Neural crest cell (in vitro differentiated cells): ENCODE measurements at places on chromosomes 6 and 20. TPM values are rescaled to one million over a fixed set of nuclear protein-coding genes. Genes with fewer than 3 reads are reported as not detected.

The TGM3 gene
- total RNA-seq = 0.23 and 0.43 TPM in 2 replicates

DNA sequence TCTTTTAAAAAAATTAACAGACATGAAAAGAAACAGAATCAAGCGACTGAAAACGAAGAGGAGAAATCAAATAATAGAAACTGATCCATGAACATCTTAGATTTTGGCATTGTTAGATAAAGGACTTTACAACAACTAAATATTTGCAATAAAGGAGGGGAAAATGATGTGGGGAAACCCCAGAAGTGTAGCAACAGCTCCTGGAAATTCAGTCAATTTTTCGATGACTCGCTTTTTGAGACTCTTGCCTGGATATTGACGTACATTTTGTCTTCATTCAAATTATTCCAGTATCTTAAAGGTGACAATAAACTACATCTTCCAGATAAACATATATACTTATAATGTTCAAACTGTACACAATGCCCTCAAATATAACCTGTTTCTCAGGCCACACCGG is 44.1 kb downstream of the ADGB start:
- DNase-seq = no peak

DNA sequence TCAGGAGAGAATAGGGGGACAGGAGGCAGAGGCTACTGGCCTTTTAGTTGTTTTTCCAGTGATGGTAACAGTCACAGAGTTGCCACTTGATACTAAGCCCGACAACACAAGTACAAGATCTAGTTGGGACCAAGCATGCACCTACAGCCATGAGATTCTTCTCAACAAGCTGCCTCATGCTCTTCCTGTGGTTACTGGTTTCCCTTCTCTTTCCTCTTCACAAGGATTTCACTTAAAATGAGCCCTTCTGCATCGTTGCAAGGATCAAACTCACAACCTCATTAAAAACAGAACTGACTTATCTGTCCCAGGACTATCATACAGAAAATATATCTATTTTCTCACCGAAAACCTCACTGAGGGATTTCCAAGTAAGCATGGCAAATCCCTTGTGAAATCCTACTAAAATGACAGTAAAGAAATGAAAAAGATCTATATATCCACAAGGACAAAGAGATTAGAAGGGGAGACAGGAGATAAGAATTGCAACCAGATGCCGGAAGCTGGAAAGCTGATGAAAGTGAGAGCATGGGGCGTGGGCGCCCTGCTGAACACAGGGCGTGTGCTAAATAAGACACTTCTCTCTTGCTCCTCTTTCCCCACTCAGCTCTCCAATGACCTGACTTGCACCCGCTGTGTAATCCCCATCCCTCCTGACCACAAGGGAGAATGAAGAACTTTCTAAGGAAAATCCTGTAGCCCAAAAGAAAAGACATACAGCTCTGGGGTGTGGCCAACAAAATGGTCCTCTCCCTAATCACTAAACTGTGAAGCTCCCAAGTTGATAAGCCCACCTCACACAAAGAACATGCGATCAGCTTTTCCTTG is 13.4 kb downstream of the MTFR2 start:
- DNase-seq = no peak

- no peak for DNase-seq
These were observed 261.2 kb downstream of the FOXC1 start for GRCh38 chr6:1870932-1871331.

DNA sequence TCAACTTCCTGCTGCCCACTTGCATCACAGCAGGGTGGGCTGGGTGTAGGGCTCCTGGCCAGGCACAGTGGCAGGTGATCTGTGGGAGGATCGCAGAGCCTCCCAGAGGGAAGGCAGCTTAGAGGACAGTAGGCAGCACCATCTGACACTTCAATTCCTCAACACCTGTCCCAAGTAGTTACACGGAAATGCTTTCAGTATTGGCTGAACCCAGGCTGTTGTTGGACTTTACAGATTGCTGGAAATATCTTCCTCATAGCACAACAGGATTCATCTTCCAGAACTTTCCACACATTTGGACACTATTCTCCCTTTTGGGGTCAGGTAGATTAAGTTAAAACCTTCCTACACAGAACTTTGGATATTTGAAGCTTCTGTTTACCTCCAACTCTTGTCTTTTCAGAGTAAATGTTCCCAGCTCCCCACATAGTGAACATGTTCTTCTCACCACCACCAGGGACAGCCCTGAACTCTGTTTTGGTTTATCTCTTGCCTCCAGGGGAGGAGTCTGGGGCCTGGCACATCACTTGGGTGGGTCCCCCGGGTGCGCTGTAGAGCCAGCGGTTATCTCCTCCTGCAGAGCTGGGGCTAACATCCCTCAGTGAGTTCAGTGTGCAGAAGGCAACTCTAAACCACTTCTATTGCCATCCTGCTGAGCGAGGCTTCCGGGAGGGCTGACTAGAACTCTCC is 3.5 kb upstream of the SLC22A2 start:
- DNase-seq = no peak

GRCh38 chr6:169072127-169073042 is 181.3 kb downstream of the THBS2 start:
- no peak for DNase-seq
